SK-N-SH (cell line): ENCODE measurements at places on chromosomes 3 and 15.
A peak's percentile ranks its signal among the peaks of the same experiment; 100 is the strongest.

GRCh38 chr3:114538211-114538610, 244.4 kb downstream of the TIGIT start:
- no peaks in the 10 kb centered on the region for H3K4me1 ChIP-seq
- no peak for DNase-seq
- H3K27ac ChIP-seq: no peak overlapping the region

DNA sequence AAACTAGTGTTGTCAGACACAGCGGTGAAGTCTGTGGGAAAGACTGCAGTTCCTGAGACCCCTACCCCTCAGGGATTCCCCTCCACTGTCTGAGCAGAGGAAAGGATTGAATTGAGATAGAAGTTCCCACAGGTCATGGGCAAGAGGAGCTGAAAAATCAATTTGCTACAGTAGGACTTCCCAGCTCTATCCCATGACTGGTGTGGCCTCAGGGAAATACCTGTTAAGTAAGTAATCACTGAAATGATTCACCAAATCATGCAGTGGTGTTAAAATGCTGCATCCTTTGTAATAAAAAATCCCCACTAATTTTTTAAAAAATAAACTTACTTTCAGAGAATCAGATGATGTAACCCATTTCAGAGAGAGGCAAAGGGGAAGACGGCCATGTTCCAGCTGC, 45.0 kb upstream of the SPRED1 start:
- H3K4me1 ChIP-seq: no peaks in the 10 kb centered on the region
- no peak overlapping the region for H3K27ac ChIP-seq
- H3K27me3 ChIP-seq: no peaks in the 10 kb centered on the region
- no peaks in the 10 kb centered on the region for H3K36me3 ChIP-seq
- no peak overlapping the region for H3K4me3 ChIP-seq

DNA sequence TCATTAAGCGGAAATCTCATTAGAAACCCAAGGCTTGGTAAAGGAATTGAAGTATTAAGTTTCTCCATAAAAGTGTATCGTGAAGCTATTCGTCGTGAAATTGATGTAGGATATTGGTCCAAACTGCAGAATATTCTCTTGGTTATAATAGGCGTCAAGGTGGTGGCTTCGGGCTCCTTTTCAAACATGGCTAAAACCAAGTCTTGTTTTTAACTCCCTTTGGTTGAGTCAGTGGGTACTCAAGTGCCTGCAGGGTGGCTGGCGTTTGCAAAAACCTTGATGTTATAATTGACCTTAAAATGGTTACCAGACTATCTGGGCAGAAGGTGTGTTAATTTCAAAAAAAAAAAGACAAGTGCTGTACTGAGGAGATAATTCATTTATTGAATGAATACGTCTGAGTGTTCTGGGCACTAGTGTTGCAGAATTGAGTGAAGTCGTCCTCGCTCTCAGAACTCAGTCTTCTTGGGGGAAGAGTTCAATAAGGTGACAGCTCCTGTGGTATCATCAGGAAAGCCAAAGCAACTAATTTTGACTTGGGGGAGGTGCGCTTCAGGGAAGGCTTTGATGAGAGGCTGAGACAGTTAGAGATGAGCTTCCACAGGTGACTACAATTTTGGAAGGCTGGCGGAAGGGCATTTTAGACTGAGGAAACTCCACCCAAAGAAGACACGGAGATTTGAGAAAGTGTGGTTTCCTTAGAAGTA, 1.5 kb downstream of the UBE2Q2 start:
- H3K27ac ChIP-seq: peak overlapping the region; percentile 69; the same call in 1 of the 2 replicates
- no peaks in the 10 kb centered on the region for H3K27me3 ChIP-seq
- H3K4me3 ChIP-seq: peak overlapping the region; percentile 95
- peaks cover 21% of the 10 kb centered on the region for H3K4me1 ChIP-seq
- DNase-seq: no peak

DNA sequence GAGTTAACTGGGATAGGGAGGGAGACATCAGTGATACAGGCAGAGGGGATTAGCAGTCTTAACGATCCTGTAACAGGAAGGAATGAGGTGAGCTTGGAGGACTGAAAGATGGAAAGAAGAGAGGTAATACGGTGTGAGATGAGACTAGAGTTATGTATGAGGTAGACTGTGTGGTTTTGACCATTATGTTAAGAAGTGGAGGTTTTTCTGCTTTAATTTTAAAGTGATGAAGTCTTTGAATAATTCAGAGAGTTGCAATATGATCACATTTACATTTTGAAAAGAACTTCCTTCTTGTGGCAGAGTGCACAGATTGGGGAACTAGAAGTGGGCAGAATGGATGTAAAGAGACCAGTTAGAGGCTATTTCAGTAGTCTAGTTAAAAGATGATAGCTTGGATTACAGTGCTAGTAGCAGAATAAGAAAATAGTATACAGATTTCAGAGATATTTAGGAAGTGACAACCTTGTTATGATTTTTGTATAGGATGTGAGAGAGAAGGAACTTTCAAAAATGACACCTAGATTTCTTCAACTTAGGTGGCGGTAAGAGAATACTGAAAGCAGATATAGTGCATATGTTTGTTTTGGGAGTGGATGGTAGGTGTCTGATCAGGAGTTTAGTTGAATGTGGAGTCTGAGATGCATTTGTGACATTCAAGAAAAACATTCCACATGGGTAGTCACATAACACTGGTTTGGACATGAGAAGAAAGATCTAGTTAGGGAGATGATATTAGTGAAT, 40.5 kb downstream of the STT3B start:
- no peak overlapping the region for H3K27ac ChIP-seq
- DNase-seq: no peak
- no peaks in the 10 kb centered on the region; the same call in 1 of the 2 replicates for H3K4me1 ChIP-seq
- H3K36me3 ChIP-seq: peaks cover 6% of the 10 kb centered on the region
- no peaks in the 10 kb centered on the region for H3K27me3 ChIP-seq
- H3K4me3 ChIP-seq: no peak overlapping the region

GRCh38 chr3:177345973-177346503, 148.8 kb upstream of the TBL1XR1 start:
- H3K36me3 ChIP-seq: no peaks in the 10 kb centered on the region
- H3K4me3 ChIP-seq: no peak overlapping the region
- H3K4me1 ChIP-seq: peaks cover 7% of the 10 kb centered on the region

GRCh38 chr3:79314544-79314943, 453.3 kb downstream of the ROBO1 start:
- no peak overlapping the region for H3K4me3 ChIP-seq
- peaks cover 2% of the 10 kb centered on the region; the same call in 1 of the 2 replicates for H3K4me1 ChIP-seq
- no peak overlapping the region for H3K27ac ChIP-seq

DNA sequence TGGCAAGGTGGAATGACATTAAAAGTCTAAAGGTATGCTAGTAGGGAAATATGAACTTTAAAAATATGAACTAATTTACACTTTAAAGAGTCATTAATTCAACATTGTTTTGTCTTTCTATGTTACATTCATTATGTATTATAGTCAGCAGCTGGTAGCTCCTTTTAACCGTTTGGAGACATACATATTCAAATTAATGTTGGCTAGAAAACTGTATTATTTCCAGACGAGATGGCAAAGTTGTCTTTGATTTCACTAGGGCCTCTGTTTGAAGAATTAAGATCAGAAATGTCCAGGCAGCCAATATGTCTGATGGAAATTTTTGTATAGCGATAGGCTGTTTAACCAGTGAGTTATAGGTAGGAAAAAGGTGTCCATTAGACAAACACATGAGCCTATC, 817.6 kb downstream of the GRM7 start:
- no peak for DNase-seq
- no peaks in the 10 kb centered on the region for H3K36me3 ChIP-seq
- H3K4me3 ChIP-seq: no peak overlapping the region

- H3K27me3 ChIP-seq: peaks cover 4% of the 10 kb centered on the region; the same call in 1 of the 2 replicates
- no peak for DNase-seq
- H3K4me3 ChIP-seq: no peak overlapping the region
- no peaks in the 10 kb centered on the region for H3K36me3 ChIP-seq
- H3K27ac ChIP-seq: no peak overlapping the region
These were observed 85.7 kb downstream of the MEGF11 start for GRCh38 chr15:66167854-66168253.

DNA sequence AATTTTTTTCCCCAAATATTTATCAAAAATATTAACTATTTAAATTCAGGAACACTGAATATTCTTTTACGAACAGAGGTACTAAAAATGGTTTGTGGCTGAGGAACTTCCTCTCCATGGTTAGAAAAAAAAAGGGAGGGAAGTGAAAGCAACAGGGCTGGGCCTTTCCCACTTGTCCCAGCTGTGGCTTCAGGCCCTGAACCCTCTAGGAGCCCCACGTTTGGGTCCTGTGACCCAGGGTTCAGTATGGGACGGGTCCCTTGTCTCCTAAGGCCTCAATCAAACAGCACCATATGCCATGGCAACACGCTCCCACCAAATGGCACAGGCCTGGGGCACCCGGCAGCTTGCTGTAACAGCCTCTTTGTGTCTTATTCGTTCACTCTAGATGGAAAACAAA, 32.4 kb downstream of the POC1A start:
- H3K4me3 ChIP-seq: no peak overlapping the region
- DNase-seq: no peak
- peak overlapping the region; percentile 83; the same call in 1 of the 2 replicates for H3K27ac ChIP-seq
- peaks cover 20% of the 10 kb centered on the region; the same call in 1 of the 2 replicates for H3K36me3 ChIP-seq

- H3K4me3 ChIP-seq: no peak overlapping the region
- H3K27me3 ChIP-seq: no peaks in the 10 kb centered on the region
- H3K27ac ChIP-seq: no peak overlapping the region
- DNase-seq: no peak
These were observed 1.5 kb upstream of the OR4F15 start for GRCh38 chr15:101810456-101810855.
